ENCODE measurements at places on chromosomes 16 and 17. TPM values are rescaled to one million over a fixed set of nuclear protein-coding genes. Genes with fewer than 3 reads are reported as not detected.

GRCh38 chr17:373613-374230 lies 21.1 kb upstream of the RPH3AL start:
- H3K27me3 ChIP-seq: peaks cover 4% of the 10 kb centered on the region
- no peak for DNase-seq
- peaks cover 1% of the 10 kb centered on the region for H3K4me1 ChIP-seq
- no peaks in the 10 kb centered on the region for H3K36me3 ChIP-seq
- H3K27ac ChIP-seq: no peak overlapping the region
- H3K4me3 ChIP-seq: no peak overlapping the region

GRCh38 chr16:22257440-22257839 lies 39.8 kb upstream of the POLR3E start:
- H3K27me3 ChIP-seq: no peaks in the 10 kb centered on the region
- H3K27ac ChIP-seq: no peak overlapping the region
- no peak for DNase-seq
- peaks cover 21% of the 10 kb centered on the region for H3K36me3 ChIP-seq
- no peaks in the 10 kb centered on the region for H3K4me1 ChIP-seq

Gene HSPB9
- total RNA-seq: not detected

DNA sequence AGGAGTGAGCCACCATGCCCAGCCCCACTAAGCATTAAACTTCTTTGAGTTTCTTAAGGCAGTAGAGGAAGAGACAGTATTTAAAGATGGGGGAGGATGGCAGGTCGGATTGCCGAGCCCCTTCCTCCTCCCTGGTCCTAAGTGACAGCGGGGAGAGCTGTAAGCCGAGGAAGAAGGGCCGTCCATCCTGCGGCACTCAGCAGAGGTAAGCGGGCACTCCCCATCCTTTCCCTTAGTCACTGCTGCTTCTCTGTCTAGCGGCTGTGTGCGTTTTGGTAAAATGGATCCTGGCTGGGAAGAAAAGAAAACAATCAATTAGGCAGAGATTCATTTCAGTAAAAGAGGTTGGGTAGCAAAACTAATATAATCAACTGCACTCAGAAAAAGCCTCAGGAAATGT lies 13.9 kb downstream of the DNAAF1 start:
- H3K27me3 ChIP-seq: peaks cover 3% of the 10 kb centered on the region
- no peak overlapping the region for H3K4me3 ChIP-seq
- H3K36me3 ChIP-seq: no peaks in the 10 kb centered on the region
- no peak overlapping the region for H3K27ac ChIP-seq
- no peak for DNase-seq

Gene NPW
- total RNA-seq: 1.3 TPM

DNA sequence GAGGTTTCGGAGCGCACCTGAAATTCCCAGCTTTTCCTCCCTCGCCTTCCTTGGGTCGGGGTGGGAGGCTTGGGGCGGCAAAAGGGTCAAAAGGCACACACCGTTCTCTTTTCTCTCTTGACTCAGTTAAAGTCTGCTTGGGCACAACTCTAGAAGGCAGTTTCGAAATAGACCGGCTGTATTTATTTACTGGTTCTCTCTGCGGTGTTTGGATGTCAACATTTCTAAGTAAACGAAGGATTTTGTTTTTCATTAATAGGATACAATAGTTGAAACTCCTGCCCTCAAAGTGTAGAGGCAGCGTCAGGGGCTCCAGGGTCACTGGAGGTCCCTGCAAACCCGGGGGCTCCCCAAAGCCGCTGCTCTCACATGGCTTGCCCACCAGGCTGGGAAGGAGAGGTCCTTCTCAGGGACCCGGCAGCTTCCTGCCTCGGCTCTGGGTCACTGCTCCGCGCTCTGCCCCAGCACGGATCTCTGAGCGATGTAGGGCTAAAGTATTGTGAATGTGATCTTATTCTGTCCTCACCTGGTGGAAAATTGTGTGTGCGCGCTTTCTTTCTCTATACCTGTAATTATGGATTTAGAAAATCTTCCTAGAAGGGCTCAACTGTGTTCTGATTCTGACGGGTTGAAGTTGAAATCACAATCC lies 952 bp downstream of the BMERB1 start:
- peak overlapping the region; percentile 13 for H3K27ac ChIP-seq
- H3K27me3 ChIP-seq: peaks cover 2% of the 10 kb centered on the region
- no peak for DNase-seq

Gene GRIN2C
- not detected for total RNA-seq

Measured in lung (tissue), 17 donors.